ENCODE measurements at places on chromosomes 4 and X.

GRCh38 chr4:8791609-8792008, 80.0 kb downstream of the HMX1 start:
- no peak for DNase-seq

GRCh38 chrX:3320471-3321046, 25.9 kb downstream of the MXRA5 start:
- DNase-seq: no peak

- no peak for DNase-seq
Observed at GRCh38 chr4:78552389-78553042, 946 bp downstream of the ANXA3 start.

GRCh38 chr4:184460499-184461285, 13.7 kb downstream of the IRF2 start:
- no peak for DNase-seq

- DNase-seq: no peak
Observed at GRCh38 chrX:18065956-18066355, 154.7 kb downstream of the BEND2 start.

DNA sequence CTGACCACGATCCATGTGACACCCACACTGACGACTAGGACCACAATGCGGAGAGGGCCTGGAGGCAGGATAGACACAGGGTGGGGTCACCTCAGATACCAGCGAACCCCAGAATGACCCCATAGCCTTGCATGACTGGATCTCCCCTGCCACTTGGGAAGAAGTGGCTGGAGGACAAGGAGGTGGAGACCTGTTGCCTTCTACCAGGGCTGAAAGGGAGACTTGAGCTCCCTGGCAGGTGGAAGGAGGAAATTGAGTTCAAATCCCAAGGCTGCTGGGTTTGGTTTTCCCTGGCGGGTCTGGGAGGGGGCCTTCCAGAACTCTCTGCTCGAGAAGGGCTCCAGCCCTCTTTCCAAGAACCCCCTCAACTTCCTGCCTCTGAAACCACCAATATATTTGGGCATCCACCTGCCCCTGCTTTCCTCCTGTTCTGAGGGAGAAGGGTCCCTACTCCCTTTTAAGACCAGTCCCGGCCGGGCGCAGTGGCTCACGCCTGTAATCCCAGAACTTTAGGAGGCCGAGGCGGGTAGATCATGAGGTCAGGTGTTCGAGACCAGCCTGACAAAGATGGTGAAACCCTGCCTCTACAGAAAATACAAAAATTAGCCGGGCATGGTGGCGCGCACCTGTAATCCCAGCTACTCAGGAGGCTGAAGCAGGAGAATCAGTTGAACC, 3.0 kb downstream of the FAM3A start:
- DNase-seq: no peak

- no peak for DNase-seq
Observed at GRCh38 chrX:126836186-126836585, 16.7 kb downstream of the PRR32 start.

GRCh38 chr4:180832073-180832472, 1411.1 kb upstream of the TENM3 start:
- DNase-seq: no peak

DNA sequence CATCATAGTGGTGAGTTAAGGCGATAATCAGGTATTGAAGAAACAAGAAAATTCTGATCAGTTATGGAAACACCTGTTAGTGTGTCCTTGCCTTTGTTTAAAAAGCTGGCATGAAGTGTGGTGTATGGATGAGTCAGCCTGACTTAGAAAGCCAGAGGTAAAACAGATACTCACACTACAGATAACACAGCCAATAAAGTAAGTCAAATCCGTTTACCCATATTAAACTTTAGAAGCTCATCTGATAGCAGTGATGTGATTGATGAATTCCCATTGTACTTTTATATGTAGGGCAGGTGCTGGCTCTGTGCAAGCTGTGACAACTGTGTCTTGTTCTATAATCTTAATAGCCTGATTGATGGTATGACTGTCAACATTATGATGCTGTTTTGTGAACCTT, 1392.7 kb upstream of the IGFBP7 start:
- no peak for DNase-seq

- DNase-seq: no peak
Observed at GRCh38 chr4:184575306-184575705, 73.9 kb downstream of the CASP3 start.

GRCh38 chrX:104618106-104618895, 52.3 kb downstream of the IL1RAPL2 start:
- DNase-seq: no peak

DNA sequence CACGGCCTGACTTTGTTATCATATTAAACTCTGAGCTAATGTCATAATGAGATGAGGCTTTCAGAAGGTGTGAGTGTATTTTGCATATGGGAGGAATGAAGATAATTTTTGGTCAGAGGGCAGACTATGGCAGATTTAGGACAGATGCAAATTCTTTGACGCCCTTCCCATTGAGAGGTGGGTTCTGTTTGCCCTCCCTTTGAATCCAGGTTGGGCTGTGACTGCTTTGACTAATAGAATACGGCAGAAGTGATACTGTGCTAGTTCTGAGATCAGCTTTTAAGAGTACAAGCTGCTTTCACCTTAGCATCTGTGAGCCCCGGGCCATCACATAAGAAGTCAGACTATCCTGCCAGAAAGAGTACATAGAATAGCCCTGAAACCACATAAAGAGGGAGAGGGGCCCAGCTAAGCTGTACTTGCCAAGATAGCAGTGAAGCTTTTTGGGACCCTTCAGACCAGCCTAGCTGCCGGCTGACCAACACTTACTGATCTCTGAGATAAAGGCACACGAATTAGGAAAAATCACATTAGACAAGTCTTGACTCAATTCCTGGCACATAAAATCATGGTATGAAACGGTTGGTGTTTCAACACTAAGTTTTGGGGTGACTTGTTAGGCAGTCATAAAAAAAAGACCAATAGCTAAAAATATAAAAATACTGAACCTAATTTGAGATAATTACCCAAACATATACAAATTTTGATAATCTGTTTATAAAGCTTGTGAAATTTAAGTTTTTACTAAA, 166.7 kb upstream of the SH3RF1 start:
- DNase-seq: no peak

- no peak for DNase-seq
Observed at GRCh38 chrX:103831342-103831802, 685 bp downstream of the RAB9B start.

DNA sequence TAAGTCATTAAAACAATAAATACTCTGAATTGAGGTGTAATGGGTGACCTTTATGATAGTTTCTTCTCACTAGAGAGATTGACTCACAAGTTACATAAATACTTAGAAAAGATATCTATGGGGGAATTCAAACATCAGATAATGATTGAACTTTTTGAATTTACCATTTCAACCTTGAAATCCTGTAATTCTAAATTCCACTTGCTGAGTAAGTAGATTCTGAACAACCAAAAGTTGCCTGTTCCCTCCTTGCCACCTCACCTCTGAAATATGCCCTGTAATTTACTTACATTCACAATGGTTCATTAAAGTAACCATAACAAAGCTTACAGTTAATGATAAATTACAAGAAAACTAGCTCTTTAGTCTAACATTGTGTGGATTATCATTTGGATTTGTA, 43.3 kb upstream of the SLC39A8 start:
- no peak for DNase-seq

DNA sequence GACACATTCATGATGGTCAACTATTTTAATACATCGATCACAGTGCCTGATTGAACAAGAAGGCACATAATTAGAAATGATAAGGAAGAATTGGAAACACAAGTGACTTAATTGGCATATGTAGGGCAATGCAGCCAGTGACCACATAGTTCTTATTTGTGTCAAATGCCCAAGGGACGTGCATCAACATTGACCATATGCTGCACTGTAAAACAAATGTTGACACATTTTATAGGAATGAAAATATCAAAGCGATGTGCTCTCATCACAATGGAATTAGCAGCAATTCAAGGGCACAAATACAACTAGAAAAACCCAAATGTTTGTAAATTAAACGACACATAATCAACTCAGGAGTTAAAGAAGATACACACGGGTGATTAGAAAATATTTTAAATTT, 948.3 kb upstream of the PRKX start:
- DNase-seq: no peak

DNA sequence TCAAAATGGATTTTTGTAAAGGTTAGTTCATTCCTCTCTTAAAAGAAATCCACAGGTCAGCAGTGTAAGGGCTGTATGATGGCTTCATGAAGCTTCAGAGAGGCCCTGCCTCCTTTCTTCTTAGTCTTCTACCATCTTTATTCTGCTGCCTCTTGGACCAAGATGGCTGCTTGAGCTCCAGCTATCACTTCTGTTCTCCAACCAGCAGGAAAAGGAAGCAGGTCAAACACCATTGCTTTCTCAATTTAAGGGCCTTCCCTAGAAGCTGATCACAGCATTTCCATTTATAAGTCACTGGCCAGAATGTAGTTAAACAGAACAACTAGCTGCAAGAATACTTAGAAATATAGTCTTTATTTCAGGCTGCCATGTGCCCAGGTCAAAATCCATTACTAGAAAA, 336.8 kb upstream of the KLF3 start:
- no peak for DNase-seq

GRCh38 chr4:61212788-61213187, 12.7 kb downstream of the ADGRL3 start:
- no peak for DNase-seq
